Mesothelial cell of epicardium (in vitro differentiated cells): ENCODE measurements at places on chromosomes 2 and 18.
A peak's percentile ranks its signal among the peaks of the same experiment; 100 is the strongest.

DNA sequence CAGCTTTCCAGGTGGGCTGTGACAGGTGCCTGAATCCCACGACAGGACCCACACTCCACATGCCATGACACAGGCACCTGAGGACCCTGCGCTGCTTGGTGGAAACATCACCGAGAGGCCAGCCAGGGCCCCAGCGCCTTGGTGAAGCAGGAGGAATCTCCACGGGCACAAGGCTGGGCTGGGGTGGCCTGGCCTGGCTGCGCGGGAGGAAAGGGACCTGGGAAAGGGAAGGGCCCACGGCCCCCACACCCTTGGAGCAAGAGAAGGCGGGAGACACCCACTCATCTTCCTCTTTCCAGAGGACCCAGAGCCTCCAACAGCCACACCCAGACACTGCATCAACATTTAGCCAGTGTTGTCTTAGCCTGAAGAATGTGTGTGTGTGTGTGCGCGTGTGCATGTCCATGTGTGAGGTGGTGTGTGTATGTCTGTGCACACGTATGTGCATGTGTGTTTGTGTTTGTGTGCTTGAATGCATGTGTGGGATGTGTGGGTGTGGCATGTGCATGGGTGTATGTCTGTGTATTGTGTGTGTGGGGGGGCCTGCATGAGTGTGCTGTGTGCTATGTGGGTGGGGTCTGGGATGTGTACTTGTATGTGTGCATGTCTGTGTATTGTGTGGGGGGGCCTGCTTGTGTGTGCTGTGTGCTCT lies 6.3 kb upstream of the OTOS start:
- DNase-seq = no peak

DNA sequence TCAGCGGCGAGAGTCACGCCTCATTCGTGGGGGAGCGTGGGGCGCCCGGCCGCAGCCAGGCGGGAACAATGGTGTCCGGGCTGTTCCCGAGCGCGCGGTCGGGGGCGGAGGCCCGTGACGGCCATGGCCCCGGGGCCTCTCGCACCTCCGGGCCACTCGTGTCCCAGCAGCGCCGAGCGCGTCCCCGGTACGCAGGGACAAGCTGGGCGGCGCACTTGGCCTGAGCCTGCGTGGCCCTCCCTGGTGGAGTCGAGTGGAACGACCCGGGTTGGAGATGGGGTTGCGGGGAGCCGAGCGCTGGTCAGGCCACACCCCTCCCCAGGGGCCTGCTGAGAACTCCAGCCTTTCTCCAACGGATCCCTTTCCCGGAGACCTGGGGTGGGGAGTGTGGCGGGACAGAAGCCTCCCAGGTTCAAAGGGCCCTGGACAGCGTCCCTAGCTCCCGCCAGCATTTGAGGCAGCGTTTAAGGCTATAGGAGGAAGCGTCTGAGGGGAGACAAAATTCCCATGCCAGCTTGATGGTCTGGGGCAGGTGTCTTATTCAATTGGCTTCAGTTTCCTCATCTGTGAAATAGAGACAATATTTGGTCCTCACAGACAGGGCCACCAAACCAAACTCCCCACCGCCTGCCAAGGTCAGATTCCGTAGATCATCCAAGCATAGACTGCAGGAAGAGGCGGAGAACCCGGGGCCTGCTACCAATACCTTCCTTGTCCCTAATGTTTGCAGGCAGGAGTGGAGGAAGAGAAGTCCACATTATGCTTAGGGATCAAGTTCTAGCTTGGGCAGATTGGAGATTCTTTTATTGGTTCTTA lies 553 bp downstream of the CNDP2 start:
- DNase-seq = no peak

GRCh38 chr2:117885308-117885707 lies 70.8 kb downstream of the DDX18 start:
- no peak for DNase-seq

DNA sequence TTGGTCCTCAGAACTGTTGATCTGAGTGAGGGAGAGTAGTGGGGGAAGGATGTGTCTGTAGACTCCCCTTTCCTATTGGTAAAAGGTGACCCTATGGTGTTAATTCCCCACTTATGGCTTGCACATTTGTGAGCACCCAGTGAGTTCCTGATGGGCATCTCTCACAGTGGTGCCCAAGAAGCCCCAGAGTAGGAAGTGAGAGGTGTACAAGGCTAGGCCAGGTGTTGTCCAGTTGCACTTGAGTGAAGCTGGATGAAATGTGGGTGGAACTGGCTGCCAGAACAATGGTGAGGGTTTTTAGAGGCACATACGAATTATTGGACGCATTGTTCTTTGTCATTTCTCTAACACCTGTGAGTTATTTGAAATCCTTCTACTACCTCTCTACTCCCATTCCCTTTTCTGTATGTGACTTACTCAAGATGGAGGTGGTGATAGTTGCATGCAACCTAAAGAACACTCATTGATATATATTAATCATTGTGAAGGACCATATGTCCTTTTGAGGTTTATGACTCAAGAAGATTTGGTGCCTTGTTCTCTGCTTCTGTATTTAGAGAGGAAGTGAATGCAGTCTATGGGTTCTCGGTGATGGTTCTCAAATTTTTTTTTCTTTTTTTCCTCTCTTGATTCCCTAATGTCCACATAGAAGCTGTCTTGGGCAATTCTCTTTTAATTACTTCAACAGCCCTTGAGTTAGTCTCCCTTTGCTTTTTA lies 162.7 kb downstream of the FSHR start:
- DNase-seq = no peak

DNA sequence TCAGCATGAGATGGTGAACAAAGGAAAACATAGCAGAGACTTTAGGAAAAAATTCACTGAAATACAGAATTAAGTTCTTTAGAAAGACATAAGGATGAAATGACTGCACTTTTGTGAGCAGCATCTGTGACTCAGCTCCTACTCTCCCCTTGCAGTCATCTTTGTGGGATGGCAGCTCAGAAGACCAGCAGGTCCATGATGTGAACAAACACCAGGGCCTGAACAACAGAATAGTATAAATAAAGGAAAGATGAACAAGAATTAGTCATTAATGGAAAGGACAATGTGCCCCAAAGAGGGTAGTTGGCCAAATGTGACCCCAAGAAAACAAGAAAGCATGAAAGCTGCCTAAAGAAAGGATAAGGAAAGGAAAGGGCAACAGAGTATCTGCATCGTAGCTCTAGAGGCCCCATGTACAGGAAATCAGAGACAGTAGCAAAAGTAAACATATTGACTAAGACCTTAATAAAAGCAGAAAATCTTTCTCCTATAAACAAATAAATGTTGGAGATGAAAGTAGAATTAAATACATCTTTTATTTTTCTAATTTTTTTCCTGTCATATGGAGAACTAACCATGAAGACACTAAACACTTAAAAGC lies 318.0 kb downstream of the ZEB2 start:
- no peak for DNase-seq

GRCh38 chr2:27844821-27845255 lies 45.3 kb downstream of the RBKS start:
- DNase-seq = no peak

- no peak for DNase-seq
Measured at GRCh38 chr2:195382186-195382585, 274.8 kb upstream of the SLC39A10 start.

- DNase-seq = no peak
Measured at GRCh38 chr2:157874348-157874747, 1.8 kb downstream of the ACVR1 start.

DNA sequence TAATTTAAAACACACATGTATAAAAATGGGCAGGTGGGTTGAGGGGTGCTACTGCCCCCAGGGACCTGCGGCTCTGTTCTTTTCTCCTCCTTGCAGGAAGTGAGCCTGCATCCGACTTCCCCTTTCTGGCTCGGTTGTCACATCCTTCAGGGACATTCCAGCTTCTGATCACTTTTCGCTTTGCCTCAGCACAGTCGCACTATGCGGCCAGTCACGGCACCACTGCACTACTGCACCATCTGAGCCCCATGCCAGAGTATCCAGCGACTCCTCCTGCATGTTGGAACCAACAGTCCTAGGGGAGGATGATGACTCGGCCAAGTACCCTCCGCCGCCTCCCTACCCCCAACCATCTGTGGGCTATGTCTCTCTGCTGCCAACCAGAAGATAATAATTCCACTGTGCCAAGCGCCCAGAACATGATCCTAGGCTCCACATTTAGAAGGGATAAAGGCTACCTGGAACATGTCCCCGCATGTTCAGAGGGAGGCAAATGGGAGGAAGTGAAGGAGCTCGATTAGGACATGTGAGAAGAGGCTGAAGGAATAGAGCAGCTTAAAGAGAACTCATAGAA lies 17.6 kb downstream of the CDC42EP3 start:
- no peak for DNase-seq

DNA sequence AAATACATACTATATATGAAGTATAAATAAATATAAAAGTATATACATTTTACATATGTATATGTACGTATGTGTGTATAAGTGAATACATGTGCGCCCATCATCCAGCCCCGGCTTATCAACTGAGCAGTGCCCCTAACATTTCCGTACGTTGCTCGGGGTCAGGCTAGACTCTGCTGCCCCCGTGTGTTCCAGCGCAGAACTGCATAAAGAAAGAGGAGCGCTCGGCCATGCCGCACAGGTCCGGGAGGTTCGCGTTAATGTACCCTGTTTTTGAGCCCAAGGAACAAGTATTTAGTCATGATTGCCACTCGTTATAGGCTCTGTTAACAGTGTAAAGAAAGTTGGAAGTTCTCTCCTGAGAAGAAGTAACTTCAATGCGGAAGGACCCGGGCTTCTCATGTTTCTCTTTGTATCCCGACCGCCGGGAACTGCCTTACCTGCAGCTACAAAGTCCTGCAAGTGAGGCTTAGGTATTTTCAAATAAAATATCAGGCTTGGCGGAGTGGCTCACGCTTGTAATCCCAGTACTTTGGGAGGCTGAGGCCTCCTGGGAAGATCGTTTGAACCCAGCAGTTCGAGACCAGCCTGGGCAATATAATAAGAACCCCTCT lies 55.7 kb downstream of the CD8B2 start:
- peak; percentile 35 for DNase-seq
